ENCODE measurements at places on chromosomes 6 and 20.

GRCh38 chr6:149433881-149434280 lies 33.8 kb downstream of the SUMO4 start:
- DNase-seq: no peak

- no peak for DNase-seq
Observed at GRCh38 chr6:156647991-156648390, 129.2 kb upstream of the ARID1B start.

DNA sequence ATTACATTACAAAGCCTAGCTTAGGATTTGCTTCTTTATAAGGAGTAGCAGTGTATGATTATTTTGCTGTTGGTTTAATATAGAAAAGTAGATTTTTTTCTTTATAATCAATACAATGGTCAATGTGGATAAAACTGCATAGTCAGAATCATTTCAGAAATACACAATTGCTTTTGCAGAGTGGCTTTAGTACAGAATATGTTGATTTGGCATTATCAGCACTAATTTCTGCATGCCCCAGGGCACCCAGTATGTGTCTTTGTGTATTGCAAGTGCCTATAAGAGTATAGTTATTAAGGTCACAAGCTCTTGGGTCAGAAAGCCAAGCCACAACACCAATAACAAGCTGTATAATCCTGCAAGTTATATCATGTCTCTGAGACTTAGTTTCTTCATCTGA lies 258.4 kb downstream of the PLCB1 start:
- no peak for DNase-seq

DNA sequence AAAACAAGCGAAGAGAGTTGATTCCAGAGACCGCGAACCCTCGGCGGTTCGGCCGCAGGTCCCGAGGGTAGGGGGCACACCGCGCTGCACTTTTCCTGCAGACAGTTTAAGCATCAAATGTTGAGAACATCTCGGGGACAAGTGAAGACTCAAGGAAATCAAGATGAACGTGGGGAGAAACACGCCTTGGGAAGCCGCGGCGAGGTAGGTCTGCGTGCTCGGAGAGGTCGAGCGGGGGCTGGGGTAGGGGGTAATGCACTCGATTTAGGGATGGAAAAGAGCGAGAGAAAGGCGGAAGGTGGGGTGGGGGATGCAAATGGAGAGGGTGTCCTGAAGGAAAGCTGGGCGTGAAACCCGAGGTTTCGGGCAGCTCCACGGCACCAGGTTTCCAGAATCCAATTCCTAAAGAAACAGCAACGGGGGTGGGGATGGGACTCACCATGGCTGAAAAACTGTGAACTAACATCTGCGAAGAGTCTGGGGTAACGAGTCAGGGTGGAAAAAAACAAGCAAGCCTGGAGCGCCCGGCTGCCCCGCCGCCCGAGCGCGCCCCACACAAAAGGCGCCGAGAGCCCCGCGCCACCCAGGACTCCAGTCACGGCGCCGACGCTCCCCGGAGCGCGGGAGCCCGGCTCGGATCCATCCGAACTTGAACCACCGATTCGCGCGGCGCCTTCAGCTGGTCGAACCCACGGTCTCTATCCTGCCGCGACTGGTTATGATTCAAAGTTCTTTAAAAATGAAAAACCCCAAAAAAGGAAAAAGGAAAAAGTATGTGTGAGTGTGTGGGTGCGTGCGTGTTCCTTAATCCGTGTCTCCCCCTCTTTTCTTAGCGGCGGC lies 3.5 kb downstream of the TFAP2A start:
- DNase-seq: no peak
